ENCODE measurements at places on chromosomes 2 and 18.

DNA sequence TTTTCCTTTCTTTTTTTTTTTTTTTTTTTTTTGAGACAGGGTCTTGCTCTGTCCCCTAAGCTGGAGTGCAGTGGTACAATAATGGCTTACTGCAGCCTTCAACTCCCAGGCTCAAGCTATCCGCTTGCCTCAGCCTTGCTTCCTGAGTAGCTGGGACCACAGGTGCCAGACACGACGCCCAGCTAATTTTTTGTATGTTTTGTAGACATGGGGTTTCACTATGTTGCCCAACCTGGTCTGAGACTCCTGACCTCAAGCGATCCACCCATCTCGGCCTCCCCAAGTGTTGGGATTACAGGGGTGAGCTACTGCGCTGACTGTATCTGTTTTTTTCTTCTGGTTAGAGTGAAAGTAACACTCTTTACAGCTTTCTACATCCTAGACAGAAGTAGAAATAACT is 240.3 kb upstream of the FBXO11 start:
- no peak for DNase-seq

DNA sequence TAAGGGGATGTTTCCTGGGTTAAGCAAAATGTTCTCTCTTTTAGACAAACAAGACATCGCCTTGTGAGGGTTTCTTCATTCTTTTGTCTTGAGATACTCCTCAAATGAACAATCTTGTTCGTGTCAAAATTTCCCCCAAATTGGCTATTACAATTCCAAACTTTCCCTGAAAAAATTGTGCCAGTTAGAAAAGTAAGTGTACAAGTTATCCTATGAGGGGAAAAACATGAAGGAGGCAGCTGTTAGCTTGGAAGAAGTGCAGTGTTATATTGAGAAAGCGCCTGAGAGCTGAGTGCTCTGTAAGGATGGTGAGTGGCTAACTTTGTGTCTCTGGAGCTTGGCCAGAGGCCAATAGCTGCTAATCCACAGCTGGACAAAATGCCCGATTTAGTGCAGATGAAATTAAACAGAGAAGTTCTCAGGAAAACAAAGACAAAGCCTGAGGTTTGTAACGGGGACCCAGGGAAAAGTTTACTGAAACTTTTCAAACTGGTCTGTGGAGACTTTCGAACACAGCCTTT is 14.1 kb upstream of the PLEKHH2 start:
- no peak for DNase-seq

DNA sequence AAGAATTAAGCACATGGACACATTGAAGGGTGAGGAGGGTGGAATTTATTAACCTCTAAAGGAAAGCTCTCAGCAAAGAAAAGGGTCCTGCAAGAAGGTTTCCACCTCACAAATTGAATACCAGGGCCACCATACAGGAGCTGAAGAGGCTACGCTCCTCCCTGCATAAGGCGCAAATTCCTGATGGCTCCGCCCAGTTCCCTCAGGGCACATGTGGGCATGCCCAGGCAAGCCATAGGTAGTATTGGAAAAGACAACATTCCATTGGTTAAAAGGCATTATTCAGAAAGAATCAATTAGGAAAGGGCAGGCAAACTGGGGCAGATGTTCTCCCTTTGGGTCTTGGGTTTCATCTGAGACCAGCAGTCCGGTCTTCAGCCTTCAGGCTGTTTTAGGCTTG is 161.2 kb downstream of the PTPRM start:
- DNase-seq = no peak

GRCh38 chr2:177398290-177398683 is 5.7 kb downstream of the AGPS start:
- no peak for DNase-seq

DNA sequence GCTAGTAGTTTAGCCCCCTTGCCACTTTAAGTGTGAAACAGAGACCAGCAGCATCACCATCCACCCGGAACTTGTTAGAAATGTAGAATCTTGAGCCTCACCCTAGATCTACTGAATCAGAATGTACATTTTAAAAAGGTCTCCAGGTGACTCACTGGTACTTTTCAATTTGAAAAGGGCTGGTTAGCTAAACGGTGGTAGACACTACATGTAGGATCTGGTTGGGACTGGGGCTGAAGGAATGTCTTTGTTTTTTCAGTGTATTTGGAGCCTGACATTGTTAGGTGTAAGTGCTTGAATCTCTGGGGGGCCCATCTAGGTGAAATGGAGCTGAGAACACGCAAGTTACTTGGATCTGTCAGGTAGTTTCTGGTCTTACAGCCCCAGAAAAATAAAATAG is 44.0 kb upstream of the XPO1 start:
- DNase-seq = no peak

DNA sequence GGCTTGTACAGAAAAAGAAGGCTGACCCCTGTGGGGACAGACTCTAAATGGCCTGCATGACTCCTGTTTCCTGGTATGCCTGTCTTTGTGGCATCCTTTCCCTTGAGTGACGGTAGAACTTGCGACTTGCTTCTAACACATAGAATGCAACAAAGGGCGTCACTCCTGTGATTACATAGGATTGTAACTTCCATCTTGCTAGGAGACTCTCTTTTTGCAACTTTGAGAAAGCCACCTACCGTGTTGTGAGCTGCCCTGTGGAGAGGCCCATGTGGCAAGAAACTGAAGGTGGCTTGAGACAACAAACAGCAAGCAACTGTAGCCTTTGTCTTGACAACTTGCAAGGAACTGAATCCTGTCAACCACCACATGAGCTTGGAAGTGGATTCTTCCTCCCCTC is 46.5 kb downstream of the THNSL2 start:
- no peak for DNase-seq

GRCh38 chr18:58781627-58782194 is 83.0 kb upstream of the ZNF532 start:
- DNase-seq = peak; percentile 81

Measured in kidney tubule cell (primary cell).